Effector memory CD4-positive, alpha-beta T cell (primary cell): ENCODE measurements at places on chromosomes 6 and 20.

GRCh38 chr6:134477991-134478635 is 160.2 kb upstream of the SGK1 start:
- no peak for DNase-seq

DNA sequence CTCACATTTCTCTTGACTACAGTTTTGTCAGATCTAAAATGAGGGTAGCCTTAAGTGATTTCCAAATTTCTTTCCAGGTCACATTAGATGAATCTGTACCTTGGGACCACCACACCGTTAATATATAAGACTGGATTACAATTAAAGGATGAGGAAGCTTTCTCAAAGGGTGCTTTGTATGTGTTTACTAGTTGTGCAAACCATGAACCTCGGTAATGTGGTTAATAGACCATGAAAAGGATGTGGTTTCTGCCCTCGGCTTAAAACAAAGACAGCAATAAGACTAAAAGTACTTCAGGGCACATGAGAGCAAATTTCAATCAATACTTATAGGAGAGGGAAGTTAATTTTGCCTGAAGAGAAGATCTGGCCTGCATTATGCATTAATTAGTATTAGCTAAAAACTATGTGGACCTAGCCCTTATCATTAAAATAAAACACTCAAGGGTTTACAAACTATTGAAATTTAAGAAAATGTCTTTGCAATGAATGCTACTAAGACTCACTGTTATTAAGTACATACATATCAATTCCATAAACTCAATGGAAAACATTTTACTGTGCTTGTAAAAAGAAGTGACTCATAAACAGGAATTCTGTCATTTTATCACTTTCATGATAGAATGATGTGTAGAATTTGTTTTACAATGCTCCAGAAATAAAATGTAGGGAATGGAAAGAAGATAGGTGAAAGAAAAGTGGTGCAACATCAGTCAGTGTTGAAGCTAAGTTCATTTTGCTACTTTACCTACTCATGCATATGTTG is 936 bp upstream of the TMX4 start:
- DNase-seq, result peak; percentile 9

DNA sequence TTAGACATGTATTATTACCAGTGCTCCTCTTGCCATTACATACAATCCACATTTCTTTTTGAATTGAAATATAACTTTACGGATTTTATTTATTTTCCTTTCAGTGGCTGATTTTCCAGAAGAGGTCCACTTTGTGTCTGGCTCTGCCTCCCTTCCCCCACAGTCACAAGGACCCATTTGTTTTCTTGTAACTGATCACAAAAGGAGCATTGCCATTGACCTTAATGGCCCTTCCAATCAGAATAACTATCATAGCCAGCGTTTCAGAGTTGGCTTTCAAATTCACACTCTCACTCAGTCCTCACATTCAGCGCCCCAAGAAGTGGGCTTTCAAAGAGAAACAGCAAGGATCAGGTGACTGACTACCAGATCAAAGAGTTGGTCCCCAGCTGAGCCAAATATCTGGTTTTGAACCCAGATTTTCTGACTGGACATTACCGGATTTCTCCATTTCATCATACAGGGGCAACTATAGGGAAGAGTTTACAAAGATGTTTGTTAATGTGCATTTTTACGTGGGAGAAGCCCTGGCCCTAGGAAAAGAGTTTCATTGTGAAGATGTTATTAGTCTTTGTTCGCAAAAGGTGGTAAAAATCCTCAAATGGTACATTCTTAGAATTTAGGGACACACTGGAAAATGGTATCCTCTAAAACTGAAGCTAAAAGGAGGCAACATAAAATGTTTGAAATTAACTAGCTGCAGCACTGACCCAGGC is 2.0 kb upstream of the SLC22A23 start:
- DNase-seq, result no peak

DNA sequence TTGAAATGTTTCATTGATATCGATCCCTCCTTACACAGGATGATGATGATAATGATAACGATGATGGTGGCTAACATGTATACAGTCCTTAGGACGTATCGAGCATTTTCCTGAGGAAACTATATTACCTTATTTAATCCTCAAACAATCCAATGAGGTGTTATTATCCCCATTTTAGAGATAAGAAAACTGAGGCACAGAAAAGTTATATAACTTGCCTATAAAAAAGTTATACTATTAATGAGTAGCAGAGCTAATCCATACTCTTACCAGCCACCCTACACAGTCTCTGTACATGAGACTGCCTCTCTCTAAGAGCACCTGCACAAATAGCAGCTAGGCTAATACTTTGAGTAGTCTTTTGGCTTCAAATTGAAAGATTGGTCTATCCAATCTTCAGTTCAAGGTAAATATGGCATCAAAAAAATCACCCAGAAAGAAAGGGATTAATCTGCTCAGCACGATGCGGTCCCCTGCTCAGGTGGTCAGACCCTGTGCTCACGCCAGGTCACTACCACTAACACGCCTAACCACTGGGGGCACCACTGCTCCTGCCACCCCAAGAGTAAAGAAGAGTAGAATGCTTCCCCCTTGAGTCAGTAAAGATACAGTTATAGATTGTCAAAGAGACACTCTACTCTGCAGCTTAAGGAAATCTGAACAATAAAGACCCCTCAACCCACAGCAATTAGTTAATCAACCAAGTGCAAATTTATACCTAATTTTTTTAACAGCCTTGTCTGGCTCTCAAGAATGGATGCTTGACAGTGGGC is 15.0 kb downstream of the GABBR1 start:
- DNase-seq, result no peak

- no peak for DNase-seq
Measured at GRCh38 chr6:16649241-16649640, 112.0 kb downstream of the ATXN1 start.

GRCh38 chr20:36745234-36745926 is 510 bp downstream of the NDRG3 start:
- DNase-seq, result no peak

- no peak for DNase-seq
Measured at GRCh38 chr6:89807581-89807980, 12.0 kb downstream of the MDN1 start.

DNA sequence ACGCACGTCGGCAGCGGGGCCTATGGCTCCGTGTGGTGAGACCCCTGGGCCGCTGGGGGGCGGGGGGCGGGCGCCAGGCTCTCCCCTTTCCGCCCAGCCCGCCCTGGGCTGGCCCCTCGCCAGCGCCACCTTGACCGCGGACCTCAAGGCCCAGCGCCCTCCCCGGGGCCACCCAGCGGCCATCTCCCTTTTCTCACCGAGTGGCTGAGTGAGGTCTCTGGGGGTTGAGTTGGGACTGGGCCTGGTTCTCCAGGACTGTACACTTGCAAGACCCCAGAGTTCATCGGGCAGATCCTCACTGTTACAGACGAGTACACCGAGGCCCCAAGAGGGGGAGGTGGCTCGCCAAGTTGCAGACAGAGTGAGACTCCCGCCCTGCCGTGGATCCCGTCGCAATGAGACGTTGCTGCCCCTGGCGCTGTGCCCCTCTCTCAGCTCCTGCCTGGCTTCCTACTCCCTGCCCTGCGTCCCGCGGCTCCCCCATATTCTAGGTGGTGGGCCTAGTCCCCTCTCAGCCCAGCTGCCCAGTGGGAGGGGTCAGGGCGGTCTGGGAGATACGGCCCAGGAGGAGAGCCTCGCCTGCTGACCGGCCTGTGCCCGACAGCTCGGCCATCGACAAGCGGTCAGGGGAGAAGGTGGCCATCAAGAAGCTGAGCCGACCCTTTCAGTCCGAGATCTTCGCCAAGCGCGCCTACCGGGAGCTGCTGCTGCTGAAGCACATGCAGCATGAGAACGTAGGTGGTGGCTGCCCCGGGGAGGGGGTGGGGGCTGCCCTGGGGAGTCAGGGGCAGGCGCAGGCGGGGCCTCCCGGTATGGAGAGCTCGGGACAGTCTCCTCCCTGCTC is 576 bp downstream of the MAPK13 start:
- peak; percentile 26 for DNase-seq
